CD4-positive, alpha-beta T cell (primary cell): ENCODE measurements at places on chromosomes 3 and 15.

DNA sequence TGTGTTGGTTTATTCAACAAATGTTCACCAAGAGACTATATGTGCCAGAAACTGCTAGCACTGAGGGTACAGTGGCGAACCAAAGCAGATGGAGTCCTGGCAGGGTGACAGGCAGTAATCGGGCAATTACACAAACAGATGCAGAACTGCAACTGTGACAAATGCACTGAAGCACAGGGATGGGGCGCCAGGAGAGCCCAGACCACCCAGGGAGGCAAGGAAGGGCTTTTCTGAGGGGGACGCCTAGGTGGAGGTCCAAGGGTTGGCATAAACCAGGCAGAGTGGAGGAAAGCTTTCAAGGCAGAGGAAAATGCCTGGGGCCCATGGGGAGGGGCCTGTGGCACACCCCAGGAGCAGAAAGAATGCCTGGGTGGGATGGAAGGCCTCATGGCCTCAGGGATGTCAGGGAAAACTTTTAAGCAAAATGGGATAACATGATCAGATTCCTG lies 5.5 kb downstream of the DIS3L start:
- no peak for DNase-seq

GRCh38 chr15:48628832-48629231 lies 16.7 kb downstream of the FBN1 start:
- DNase-seq, result no peak

GRCh38 chr3:190809351-190809750 lies 53.1 kb downstream of the GMNC start:
- no peak for DNase-seq

GRCh38 chr3:180181387-180181786 lies 144.7 kb upstream of the PEX5L start:
- no peak for DNase-seq

- DNase-seq, result no peak
These were observed 105.0 kb downstream of the IQCH start for GRCh38 chr15:67359431-67360079.

- DNase-seq, result no peak
These were observed 279.7 kb downstream of the ZIC1 start for GRCh38 chr3:147688868-147689267.

DNA sequence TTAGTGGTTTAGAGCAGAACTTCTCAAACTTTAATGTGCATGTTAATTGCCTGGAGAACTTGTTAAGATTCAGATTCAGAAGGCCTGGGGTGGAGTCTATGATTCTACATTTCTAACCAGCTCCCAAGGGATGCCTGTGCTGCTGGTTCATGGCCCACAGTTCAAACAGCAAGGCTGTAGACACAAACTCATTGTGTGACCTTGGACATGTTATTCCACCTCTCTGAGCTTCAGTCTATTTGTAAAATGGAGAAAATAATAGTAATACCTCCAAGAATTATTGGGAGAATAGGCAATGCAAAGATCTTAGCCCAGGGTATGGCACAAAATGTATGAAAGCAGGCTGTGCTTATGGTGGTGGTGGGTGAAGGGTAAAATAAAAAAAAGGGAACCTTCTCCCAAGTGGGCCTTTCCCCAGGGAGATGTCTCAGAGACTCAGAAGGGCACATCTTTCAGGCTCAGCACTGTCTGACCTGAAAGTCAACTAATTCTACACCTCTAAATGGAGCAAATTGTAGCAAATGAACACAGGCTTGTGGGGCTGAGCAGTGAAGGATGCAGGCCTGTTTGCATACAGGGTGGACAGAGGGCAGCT lies 176.0 kb upstream of the TRIM42 start:
- no peak for DNase-seq

DNA sequence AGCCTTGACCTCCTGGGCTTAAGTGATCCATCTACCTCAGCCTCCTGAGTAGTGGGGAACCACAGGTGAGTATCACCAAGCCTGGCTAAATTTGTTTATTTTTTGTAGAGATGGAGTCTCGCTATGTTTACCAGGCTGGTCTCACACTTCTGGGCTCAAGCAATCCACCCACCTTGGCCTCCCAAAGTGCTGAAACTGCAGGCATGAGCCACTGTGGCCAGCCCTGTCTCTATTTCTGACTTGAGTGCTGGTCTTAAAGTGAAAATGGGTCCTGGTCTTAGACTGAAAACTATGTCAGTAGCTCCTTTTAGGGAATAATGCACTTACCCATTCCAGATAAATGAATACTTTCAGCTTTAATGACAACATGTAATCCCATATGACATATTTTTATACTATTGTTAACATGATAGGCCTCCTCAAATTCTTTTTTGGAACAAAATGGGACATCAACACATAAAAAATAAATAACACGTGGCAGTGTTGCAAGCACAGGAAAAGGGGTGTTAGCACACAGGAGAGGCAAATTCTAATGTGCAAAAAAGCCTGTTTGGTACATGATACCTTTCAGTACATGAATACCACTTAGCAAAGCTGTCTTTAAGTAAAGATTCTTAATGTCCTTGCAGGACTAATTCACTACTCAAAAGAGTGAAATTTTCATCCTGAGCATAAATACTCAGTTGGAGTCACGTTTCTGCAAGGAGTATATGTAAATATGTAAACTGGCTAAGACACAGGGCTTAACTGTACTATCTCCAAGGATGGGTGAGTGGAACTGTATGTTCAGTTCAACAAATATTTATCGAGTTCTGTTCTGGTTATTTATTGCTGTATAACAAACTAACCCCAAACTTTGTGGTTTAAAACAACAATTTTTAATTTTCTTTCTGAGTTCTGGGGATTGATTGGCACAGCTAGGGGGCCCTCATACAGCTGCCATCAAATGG lies 194.7 kb downstream of the NR1D2 start:
- no peak for DNase-seq

GRCh38 chr15:42182328-42182886 lies 25.7 kb downstream of the VPS39 start:
- no peak for DNase-seq

- DNase-seq, result no peak
These were observed 56.8 kb downstream of the CMSS1 start for GRCh38 chr3:99874237-99875002.

DNA sequence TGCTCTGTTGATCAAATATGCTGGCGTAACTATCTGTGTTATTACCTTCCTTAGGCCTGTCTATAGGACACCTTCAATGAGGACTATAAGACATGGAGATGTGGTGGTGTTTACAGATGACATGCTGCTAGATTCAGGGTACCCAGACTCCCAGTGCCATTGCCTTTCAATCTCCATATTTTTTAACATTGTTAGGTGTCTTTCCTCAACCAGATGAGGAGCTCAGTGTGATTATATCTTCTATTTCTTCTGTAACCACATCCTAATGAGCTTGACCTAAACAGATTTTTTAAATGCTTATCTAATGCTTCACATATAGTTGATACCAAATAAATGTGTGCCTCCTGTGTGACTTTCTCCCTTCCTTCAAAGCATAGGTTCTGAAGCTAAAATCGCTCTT lies 730.1 kb upstream of the NR2F2 start:
- no peak for DNase-seq

GRCh38 chr15:70584441-70584837 lies 178.9 kb downstream of the UACA start:
- no peak for DNase-seq

DNA sequence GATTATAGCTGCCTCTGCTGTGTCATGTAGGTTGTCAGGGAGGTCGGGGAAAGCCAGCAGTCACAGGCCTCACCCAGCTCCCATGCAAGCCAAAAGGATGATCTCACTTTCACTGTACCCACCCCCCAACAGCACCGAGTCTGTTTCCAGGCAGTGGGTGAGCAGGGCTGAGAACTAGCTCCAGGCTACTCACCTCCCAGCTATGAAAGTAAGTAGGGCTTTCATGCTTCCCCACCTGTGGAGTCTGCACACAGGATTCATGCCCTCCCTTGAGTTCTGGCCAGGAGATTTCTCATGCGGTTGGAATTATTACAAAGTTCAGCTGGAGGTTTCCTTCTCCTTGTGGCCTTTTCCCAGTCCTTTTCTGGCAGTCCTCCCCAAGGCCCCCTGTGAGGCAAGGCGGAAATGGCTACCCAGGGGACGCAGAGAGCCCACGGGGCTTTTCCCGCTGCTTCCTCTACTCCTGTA lies 356.2 kb downstream of the SV2B start:
- no peak for DNase-seq

DNA sequence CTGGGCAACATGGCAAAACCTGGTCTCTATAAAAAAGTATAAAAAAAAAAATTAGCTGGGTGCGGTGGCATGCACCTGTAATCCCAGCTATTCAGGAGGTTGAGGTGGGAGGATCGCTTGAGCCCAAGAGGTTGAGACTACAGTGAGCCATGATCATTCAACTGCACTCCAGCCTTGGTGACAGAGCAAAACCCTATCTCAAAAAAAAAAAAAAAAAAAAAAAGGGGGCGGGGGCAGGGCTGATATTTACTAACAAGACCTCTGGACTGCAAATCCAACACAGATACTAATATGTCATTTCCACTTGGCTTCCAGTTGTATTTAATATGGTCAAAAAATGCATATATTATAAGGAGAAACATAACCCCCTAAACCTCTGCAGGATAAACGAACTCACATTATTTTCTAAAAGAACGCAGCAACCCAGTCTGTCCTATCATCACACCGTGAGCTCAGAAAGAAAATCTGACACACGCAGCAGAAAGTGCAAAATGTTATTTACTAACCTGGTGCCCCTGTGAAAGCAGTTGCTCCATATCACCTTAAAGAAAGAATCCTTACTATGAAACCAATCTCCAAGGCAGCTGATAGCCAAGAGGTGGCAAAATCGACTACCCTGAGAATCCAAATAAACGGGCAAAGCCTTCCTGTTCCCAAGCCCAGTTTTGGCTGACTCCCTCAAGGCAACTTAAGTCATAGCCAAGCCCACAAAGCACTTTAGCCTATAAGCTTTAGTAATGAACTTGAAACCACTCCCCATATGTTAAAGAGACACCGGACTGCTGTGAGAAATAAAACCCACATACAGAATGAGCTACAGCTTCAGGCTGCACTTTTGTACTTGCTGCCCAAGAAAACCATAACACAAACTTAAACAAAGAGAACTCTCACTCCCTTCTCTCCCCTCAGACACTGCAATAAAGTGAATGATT lies 39.3 kb downstream of the PLD1 start:
- no peak for DNase-seq

- DNase-seq, result no peak
These were observed 72.8 kb downstream of the PPM1L start for GRCh38 chr3:160828880-160829279.

GRCh38 chr3:147589016-147589415 lies 179.9 kb downstream of the ZIC1 start:
- DNase-seq, result no peak

- DNase-seq, result no peak
These were observed 18.3 kb downstream of the PPARG start for GRCh38 chr3:12307136-12307535.

DNA sequence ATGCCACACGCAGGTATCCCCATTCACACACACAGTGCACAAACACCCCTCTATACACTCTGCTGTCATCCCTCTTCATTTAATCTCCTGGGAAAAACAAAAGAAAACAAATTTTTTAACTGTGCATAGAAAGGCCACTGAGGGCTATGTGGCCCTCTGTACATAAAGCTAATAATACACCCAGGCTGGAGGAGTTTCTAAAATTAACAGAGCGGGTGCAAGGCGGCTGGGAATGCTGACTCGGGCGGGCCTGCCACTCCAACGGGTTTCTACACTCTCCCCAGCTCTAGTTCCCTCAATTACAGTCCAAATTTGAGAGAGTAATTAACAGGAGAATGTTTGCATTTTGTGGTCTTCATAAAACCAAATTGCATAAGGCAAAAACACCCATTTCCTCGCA lies 23.1 kb downstream of the HCN4 start:
- no peak for DNase-seq

GRCh38 chr15:66834881-66835878 lies 133.1 kb downstream of the SMAD6 start:
- DNase-seq, result no peak

- DNase-seq, result peak; percentile 28
These were observed 1.4 kb downstream of the FOXP1 start for GRCh38 chr3:71582036-71582611.

GRCh38 chr3:2790266-2790815 lies 319.8 kb downstream of the IL5RA start:
- no peak for DNase-seq

- peak; percentile 66 for DNase-seq
These were observed 64.1 kb upstream of the KLHL25 start for GRCh38 chr15:85858586-85859375.

GRCh38 chr3:72818092-72818773 lies 30.0 kb downstream of the SHQ1 start:
- DNase-seq, result peak; percentile 30

DNA sequence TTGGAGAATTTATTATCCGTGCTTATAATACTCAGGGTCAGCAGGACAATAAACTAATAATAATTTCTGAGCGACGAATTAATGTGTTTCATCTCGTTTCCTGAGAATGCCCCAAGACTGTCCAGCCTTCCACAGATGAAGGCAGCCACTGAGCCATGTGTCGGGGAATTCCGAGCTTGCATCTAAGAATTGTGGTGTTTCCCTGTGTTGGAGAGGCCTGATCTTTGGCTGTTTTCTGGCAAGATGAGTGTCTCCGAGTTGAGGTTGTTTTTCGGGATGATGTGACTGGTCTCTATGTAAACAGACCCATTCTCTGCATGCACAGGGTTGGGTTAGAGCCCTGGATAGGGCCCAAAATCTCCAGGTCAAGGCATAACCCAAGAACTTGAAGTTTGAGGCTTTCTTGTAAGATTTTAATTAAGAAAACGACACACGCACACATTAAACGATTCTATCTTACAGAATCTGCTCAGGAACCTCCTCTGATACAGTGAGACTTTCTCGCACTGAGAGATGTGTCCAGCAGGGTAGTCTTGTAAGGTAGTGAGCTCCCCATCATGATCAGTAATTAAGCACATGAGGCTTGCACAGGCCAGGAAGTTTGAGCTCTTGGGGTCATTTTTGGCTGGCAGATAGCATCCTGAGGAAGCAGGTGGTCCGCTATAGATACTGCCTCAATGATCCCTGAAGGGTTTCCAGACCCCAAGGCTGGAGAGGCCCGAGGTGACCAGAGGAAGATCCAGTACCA lies 14.4 kb downstream of the FGD5 start:
- no peak for DNase-seq

- DNase-seq, result no peak
These were observed 13.2 kb downstream of the TNIK start for GRCh38 chr3:171446801-171447578.

- DNase-seq, result peak; percentile 25
These were observed 4.6 kb upstream of the TBL1XR1 start for GRCh38 chr3:177201700-177202397.

GRCh38 chr3:175980486-175981090 lies 1121.5 kb downstream of the NAALADL2 start:
- no peak for DNase-seq
